ENCODE measurements at places on chromosomes 7 and 10.

DNA sequence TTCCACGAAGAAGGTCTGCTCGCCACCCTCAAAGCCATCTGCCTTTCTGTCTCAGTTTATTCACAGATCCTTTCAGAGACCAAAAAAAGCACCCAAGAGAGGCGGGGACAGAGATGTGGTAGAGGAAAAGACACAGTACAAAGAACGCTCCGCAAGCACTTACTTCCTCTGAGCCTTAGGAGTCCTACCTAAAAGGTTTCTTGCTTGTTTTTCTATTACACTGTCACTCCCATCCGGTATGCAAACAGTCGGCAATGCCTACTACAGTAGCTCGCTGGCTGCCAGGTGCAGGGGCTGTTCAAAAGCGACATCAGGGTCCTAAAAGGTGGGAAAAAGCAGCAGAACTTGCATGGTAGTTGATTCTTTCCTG lies 816 bp downstream of the TECPR1 start:
- peak; percentile 6 for DNase-seq

- no peak for DNase-seq
These were observed 25.5 kb downstream of the CHST15 start for GRCh38 chr10:124067825-124068400.

GRCh38 chr7:110841840-110842545 lies 248.9 kb upstream of the LRRN3 start:
- DNase-seq = no peak

GRCh38 chr7:30983042-30983913 lies 19.5 kb downstream of the GHRHR start:
- peak; percentile 52 for DNase-seq

DNA sequence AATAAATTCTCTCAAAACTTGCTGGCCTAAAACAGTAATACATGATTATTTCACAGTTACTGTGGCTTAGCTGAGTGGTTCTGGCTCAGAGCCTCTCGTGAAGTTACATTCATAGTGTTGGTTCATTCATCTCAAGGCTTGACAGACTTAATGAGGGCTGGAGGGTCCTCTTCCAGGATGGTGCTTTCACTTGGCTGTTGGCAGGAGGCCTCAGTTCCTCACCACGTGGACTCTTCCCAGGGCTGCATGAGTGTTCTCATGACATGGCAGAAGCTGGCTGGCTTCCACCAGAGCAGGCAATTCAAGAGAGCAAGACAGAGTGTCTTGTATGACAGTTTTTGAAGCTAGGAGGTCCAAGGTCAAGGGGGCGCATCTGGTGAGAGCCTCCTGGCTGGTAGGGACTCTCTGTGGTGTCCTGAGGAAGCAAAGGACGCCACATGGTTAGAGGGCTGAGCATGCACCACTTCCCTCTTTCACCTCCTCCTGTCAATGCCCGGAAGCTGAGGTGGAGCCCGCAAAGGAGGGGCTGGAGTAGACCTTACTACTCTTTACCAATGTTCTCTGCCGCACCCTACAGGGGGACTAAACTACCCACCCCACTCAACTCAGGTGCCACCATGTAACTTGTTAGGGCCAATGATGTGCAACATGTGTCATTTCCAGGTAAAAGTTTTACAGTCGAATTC lies 58.2 kb upstream of the YAE1 start:
- no peak for DNase-seq

DNA sequence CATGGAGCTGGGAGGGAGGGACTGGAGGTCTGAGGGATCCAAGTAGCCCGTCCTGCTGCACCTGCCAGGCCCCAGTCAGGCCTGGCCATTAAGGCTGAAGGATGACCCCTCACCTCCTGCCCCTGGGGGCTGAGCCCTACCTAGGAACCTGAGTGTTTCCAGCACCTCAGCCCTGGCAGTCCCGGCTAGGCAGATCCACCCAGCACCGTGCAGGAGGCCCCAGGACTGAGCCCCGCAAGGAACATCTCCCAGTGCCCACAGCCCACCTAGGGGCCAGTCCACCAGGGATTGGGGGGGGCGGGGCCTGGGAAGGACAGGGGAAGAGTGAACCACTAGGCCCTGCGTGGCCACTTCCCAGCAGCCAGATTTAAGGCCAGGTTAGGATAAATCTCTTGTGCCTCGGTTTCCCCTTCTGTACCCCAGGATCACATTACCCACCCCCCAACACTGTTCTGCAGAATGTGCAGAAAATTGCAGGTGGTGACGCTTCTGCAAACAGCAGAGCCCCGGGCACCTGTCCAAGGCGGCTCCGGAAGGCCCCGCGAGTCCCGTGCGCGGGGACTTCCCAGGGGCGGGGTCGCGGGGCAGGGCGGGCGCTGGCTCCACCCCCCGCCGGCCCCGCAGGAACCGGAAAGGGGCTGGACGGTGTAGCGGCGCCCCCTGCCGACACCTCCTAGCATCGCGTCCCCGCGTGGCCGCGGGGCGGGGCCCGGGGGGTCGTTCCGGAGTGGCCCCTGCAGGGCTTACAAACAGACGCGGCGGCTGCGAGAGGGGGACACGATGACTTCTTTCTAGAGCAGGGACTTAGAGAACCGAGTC lies 55.9 kb downstream of the PWWP2B start:
- peak; percentile 84 for DNase-seq

DNA sequence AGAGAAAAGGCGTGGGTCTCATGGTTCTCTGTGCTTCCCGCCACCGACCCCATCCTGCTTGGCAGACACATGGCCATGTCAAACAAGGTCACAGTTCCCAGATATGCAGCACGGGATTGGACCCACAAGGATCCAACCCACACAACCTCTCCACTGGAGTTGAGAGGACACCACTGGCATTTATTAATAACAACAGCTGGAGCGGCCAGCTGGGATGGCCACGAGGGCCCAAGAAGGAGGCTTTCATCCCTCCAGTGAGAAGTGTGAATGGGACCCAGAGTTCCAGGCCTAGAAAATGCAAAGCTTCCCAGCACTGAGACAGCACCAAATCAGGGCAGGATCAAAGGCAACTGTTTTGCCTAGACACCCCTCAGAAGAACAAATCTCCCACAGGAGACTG lies 31.5 kb downstream of the FGFR2 start:
- no peak for DNase-seq

DNA sequence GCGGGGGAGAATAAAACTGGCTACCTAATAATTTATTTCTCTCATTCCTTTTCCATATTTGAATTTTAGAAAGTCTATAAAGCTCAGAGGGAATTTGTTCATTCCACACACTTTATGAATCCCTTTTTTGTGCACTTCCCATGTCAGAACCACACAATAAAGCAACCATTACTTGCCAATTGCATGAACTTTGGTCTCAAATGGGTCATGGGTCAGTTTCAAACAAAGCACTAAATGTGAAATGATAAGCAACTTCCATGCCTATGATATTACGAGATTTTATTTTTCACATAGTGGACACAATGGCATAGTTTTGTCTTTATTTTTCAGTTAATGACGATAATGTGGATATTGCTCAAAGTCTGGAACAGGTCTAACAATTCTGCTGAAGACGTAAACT lies 18.6 kb upstream of the RELN start:
- DNase-seq = no peak

GRCh38 chr7:51268859-51269258 lies 47.8 kb downstream of the COBL start:
- DNase-seq = no peak

DNA sequence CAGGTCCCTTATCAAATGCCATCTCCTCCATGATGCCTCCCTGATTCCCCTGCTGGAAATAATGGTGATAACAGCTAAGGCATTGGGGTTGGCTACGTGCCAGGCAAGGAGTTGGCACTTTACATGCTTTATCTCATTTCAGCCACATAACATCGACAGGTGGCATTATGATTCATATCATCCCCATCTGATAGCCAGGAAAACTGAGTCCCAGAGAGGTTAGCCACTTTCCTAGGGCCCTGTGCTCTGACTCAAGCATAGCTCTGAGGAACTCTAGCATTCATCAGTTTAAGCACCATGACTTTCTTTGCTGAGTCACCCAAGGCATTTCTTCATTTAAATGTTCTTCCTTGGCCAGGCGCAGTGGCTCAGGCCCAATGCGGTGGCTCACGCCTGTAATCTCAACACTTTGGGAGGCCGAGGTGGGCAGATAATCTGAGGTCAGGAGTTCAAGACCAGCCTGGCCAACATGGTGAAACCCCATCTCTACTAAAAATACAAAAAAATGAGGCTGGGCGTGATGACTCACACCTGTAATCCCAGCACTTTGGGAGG lies 6.6 kb downstream of the LEP start:
- no peak for DNase-seq

DNA sequence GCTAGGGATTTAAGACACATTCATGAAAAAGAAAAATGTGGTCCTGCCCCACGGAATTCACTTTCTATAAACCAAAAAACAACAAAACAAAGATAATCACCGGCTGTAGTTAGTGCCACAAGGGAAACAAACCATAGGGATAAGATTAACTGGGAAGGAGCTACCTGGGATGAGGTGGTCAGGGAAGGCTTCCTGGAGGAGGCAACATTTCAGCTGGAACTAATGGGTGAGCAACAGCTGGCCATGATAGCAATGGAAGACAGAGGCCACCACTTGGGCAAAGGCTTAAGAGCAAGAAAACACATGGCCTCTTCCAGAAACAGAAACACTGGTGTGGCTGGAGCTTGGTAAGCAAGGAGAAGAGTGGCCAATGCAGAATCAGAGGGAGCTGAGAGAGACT lies 38.4 kb upstream of the ENO4 start:
- no peak for DNase-seq

GRCh38 chr10:48611133-48611532 lies 6.3 kb upstream of the ARHGAP22 start:
- DNase-seq = no peak

GRCh38 chr7:47817917-47818316 lies 130.3 kb downstream of the PKD1L1 start:
- no peak for DNase-seq

- no peak for DNase-seq
These were observed 10.8 kb downstream of the PDE1C start for GRCh38 chr7:32059289-32060011.

- no peak for DNase-seq
These were observed 46.7 kb upstream of the FOXI2 start for GRCh38 chr10:127690176-127690835.

DNA sequence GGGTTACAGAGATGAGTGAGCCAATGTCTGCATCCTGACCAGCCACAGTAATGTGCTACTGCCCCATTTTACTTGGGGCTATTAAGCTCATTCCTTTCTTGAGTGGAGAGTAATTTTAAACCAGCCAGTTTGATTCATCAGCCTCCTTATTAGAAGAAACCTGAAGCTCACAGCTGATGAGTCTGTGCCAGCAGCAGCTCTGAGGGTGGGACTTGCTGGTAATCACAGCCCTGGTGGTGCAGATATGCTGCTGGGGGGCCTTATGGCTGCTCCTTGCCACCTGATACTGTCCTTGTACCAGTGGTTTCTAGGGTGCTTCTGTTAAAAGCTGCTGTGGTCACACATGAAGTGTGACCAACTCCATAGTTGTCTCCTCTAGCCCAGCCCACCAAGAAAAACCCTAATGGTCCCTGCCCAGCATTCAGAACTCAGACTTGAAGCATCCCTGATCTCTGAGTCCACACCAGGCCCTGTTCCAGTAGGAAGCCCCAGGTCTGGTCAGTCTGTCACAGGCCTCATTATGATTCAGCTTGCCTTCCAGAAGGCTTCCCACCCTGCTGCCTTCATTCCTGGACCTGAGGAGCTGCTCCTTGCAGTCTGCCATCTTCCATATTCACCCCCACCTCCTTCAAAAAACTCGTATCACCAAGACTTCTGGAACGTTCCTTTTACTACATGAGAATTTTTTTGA lies 28.9 kb upstream of the RBM20 start:
- DNase-seq = no peak

DNA sequence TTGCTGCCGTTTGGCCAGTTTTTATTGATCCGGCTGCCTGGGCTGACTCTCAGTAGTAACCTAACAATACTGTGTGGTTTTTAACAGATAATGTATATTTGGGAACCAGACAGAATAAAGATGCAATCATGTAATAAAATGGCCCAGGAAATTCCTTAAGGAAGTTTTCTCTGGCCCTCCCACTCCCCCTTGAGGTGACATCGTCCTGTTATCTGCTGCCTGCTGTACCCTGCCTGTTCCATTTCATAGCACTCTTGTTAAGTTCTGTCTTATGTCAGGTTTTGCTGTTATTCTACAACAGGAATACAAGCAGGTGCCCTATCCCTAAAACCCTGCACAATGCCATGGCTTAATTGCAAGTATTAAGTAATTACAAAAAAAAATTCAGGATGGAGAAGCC lies 12.5 kb downstream of the ITGB8 start:
- DNase-seq = no peak

DNA sequence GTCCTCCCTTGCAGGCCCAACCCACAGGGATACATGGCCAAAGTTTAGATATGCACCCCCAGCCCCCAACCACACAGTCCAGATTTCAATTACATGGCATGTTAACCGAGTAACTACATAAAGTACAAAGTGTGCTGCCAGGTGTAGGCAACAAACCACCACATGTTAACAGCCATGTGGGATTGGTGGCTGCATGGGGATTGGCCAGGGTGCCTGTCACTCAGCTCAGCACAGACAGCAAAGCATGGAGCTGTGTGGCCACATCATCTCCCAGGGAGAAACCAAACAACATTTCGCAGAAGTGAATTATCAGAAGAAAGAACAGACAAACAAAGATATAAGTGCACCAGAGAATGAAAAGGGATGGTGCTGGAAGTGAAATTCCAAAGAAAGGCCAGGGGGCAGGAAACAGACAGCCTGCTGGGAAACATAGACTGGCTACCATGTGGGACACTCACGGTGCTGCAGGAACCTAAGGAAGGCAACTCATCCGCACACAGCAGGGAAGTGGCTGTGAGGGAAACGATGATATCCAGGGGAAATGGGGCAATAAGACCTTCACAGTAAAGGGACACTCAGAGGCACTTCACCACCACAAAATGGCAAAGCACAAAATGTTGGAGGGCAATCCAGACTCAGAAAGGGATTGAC lies 171.2 kb downstream of the PTPRN2 start:
- DNase-seq = no peak

GRCh38 chr7:21193895-21194294 lies 234.0 kb upstream of the SP4 start:
- no peak for DNase-seq

DNA sequence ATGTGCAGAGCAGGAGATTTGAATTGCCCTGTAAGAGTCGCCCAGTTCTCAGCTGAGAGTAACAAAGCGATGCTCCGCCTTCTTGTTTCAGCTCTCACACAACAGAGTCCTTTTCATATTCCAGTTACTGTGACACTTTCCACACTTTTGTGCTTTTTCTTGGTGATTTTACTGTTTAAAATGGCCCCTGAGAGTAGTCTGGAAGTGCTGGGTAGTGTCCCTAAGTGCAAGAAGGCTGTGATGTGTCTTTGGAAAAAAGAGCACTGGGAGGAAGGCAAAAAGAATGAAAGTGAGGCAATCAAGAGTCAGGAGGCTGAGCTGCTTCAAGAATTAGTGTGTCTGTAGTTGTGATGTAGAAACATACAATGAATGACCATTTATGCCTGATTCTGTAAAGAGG lies 201.2 kb upstream of the SEMA3E start:
- DNase-seq = no peak

- DNase-seq = no peak
These were observed 4.6 kb downstream of the BRI3 start for GRCh38 chr7:98286093-98286539.

All from stimulated activated CD4-positive, alpha-beta T cell treated with anti-CD3 and anti-CD28 coated beads, TNF-alpha, amount 100 ng/mL, for 4 hours (primary cell).